T-helper 2 cell (primary cell): ENCODE measurements at places on chromosomes 3 and 15.

DNA sequence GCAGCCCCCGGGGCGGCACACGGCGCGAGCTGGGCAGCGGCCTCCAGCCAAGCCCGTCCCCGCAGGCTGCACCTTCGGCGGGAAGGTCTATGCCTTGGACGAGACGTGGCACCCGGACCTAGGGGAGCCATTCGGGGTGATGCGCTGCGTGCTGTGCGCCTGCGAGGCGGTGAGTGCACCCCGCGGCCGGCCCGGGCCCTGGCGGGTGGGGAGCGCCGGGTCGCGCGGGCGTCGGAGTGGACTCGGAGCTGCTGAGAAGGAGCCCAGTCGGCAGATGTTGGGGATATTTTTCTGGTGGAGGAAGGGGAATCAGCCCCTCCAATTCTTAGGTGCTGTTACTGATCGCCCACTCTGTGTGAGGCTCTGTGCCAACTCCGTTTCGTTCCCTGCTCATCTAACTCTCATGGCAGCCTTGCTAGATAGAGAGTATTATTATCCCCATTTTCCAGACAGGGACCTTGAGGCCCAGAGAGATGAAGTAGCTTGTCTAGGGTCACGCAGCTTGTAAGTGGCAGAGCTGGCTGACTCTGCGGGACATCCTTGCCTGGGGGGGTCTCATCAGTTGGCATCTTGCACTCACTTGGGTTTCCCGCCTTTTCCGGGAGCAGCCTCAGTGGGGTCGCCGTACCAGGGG lies 890 bp downstream of the CHRD start:
- no peak for DNase-seq

DNA sequence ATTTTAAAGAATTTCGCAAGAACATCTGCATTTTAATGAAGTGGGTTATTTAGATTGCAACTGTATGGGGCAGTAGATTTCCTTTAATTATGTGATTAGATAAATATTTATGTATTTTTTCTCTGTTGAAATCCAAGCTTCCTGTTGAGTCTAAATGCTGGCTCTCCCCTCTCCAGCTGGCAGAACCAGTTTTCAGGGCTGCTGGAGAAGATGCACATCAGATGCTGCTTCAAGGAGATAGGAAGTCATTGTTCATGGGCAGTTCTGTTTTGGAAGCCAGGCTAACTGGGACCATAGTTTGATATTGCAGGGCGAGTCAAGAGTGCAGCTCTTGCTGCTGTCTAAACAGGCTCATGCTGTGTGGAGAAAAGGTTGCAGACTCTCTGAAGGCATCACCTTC lies 97.4 kb downstream of the SLC9A9 start:
- no peak for DNase-seq

DNA sequence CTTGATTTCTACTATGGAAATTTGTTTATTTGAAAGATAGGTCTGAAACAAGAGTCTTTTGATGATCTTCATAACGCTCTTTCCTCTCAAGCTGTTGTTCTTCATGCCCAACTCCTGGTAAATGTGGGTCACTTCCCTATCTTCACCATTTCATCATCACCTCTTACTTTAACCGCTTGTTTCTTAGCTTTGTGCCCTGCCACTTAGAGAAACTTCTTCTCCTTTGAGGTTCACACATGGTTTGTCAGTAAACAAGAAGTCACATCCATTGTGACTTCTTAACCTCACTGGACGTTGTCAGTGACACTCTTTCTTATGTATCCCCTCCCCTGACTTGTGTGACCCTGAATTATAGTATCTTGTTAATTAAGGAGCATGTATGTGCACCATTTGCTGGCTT lies 16.9 kb upstream of the P2RY13 start:
- DNase-seq, result no peak

DNA sequence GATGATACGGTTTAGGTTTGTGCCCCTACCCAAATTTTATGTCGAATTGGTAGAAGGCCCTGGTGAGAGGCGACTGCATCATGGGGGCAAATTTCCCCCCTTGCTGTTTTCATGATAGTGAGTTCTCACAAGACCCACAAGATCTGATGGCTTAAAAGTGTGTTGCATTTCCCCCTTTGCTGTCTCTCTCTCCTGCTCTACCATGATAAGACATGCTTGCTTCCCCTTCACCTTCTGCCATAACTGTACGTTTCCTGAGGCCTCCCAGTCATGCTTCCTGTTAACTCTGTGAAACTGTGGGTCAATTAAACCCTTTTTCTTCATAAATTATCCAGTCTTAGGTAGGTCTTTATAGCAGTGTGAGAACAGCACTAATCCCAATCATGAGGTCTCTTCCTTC lies 381.2 kb downstream of the RSL24D1 start:
- no peak for DNase-seq

- DNase-seq, result no peak
Measured at GRCh38 chr3:141259821-141260629, 28.4 kb downstream of the PXYLP1 start.

- no peak for DNase-seq
Measured at GRCh38 chr3:84980011-84980410, 21.2 kb downstream of the CADM2 start.

DNA sequence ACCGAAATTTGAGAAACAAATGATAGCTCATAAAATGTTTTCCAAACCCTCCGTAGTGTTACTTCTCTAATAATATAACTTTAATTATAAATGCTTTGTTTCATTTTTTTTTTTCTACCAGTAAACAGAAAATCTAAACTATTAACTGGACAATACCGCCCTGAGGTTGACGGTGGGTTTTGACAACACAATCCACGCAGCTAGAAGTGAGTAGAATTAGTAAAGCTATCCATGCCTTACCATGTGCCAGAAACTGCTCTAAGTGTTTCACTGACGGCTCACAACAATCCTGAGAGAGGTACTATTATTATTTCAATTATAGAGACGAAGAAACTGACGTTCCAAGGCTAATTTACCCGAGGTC lies 410 bp downstream of the NDUFAF1 start:
- DNase-seq, result no peak

GRCh38 chr3:102106416-102107097 lies 257.2 kb downstream of the NFKBIZ start:
- no peak for DNase-seq

DNA sequence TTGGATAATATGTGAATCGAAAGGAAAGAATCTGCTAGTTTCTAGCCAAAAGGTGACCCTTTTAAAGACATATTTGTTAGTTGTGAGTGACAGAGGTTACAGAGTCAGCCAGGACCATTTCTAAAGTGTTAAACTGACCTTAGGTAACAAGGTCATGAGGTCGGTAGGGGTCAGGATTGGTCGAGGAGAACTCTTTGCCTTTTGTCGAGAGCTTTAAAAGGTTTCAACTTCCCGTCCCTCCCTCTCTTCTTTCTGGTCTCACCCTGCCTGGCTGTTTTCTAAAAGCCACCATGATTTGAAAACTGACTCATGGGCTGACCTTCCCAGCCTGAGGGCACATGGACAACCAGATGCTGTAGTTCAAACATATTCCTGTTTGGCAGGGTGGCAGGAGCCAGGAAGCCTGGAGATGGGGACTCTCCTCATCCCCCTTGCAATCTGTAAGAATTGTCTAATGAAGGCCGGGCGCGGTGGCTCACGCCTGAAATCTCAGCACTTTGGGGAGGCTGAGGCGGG lies 25.8 kb upstream of the PRTG start:
- no peak for DNase-seq

- DNase-seq, result no peak
Measured at GRCh38 chr3:40753291-40753770, 228.6 kb downstream of the ZNF621 start.

DNA sequence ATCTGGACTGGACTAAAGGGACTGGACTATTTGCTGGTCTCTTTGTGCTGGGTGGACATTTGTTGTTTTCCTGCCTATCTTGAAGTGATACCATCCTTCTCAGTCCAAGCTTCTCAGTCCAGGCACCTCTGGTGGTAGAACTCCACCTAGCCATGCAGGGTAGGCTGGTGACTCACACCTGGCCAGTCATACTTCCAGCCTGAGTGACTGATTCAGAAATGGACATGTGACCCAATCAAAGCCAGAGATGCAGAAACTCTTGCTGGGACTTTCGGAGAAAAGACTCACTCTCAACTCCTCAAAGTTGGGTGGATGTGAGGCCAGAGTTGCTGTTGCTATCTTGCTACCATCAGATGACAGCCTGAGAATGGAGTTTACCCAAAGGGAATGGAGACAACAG lies 5.6 kb upstream of the ASB14 start:
- DNase-seq, result no peak

GRCh38 chr3:41848753-41849574 lies 112.9 kb downstream of the ULK4 start:
- DNase-seq, result peak; percentile 6

- DNase-seq, result no peak
Measured at GRCh38 chr3:109643590-109643989, 306.2 kb upstream of the DPPA4 start.

- DNase-seq, result no peak
Measured at GRCh38 chr3:72474775-72475174, 373.5 kb downstream of the SHQ1 start.
